ENCODE measurements at places on chromosomes 5 and 9. TPM values are rescaled to one million over a fixed set of nuclear protein-coding genes. Genes with fewer than 3 reads are reported as not detected.
A peak's percentile ranks its signal among the peaks of the same experiment; 100 is the strongest.

DNA sequence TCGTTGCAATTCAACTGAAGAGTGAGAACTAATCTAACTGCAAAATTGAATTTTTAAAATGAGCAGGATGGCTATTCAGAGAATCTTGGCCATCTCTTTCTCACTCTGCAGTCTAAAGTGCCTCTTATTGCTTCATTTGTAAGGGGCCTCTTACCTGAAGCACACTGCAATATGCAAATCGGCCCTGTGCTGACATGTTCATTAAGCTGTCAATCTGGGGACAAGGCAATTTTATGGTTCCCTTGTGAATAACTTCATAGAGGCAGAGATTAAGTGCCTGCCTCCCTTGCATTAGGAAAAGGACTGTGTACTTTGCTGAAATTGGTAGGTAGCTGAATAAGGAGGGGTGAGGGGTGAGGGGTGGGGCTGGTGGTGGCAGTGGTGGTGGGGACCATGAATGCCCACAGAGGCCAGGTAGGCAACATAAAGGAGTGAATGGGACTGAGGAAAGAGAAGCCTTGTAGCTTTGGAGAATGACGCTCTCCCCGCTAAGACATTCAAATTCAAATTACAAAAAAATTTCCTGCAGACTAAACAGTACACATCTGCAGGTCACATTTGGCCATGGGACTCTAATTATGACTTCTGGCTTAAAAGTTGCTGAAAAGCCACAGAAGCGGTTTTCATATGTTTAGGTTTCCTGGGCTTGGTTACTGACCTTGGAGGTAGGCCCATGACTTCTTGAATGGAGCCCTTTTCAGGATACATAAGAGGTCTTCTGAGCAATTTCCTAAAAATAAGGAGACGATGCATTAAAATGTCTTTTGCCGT, 25.0 kb downstream of the TNFSF8 start:
- H3K27ac ChIP-seq: no peak overlapping the region
- DNase-seq: no peak
- peaks cover 58% of the 10 kb centered on the region for H3K4me1 ChIP-seq

The CHSY3 gene
- 3.6 TPM for total RNA-seq

The ACOT12 gene
- total RNA-seq: not detected

GRCh38 chr5:91277093-91277626, 106.0 kb downstream of the ARRDC3 start:
- H3K27ac ChIP-seq: no peak overlapping the region
- peaks cover 18% of the 10 kb centered on the region for H3K4me1 ChIP-seq
- no peaks in the 10 kb centered on the region for H3K36me3 ChIP-seq
- H3K4me3 ChIP-seq: no peak overlapping the region
- no peaks in the 10 kb centered on the region for H3K27me3 ChIP-seq
- DNase-seq: no peak

The RMI1 gene
- total RNA-seq: 9.2 TPM

GRCh38 chr5:120465436-120465961, 1.4 kb downstream of the PRR16 start:
- DNase-seq: peak; percentile 53
- peaks cover 26% of the 10 kb centered on the region for H3K4me1 ChIP-seq
- H3K36me3 ChIP-seq: no peaks in the 10 kb centered on the region

DNA sequence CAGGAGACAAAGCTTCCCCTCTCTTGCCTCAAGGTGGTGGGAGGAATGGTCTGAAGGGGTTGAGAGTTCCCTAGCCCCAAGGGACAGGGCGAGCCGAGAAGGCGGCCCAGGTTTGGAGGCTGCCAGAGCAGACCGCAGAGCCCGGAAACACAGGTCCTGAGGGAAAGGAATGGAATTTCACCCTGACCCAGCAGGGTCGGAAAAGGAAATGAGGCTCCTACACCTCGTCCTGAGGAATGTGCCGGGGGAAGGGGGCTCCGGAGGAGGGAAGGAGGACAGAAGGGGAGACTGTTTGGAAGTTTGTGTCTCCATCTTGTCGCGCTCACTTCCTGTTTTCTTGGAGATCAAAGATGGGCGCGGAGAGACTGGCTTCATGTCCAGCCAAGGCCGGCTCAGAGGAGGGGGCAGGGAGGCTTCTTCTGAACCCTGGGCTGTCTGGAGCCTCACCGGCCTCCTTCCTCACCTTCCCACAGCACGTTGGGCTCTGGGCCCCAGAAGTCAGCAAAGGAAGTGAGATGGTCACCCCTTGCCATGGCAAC, 9.6 kb downstream of the ENG start:
- no peaks in the 10 kb centered on the region for H3K27me3 ChIP-seq
- peaks cover 9% of the 10 kb centered on the region for H3K36me3 ChIP-seq
- DNase-seq: no peak

The TEX48 gene
- not detected for total RNA-seq

The ORM2 gene
- not detected for total RNA-seq

DNA sequence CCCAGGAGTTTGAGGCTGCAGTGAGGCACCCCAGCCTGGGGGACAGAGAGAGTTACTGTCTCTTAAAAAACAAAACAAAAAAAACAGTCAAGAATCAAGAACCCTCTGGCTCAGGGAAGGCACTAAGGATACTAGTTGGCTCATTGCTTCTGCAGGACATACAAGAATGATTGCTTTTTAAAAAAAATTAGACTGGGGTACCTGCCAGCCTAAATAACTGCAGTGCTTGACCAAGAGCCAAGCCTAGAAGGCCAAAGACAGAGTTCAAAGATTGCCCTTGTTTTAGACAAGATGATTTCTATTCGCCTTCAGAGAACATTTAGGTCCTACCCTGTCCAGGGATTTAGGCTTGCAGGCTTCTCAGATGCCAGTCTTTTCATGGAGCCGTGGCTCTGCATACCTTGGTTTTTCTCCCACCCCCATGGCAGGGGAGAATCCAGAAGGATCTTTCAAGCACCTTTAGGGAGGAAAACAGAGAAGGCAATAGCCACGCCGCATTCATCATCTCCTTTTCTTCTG, 93.7 kb upstream of the IL6ST start:
- H3K4me1 ChIP-seq: peaks cover 20% of the 10 kb centered on the region
- no peak overlapping the region for H3K27ac ChIP-seq
- H3K36me3 ChIP-seq: peaks cover under 1% of the 10 kb centered on the region
- H3K27me3 ChIP-seq: no peaks in the 10 kb centered on the region

GRCh38 chr5:114458726-114459125, 96.9 kb downstream of the KCNN2 start:
- no peaks in the 10 kb centered on the region for H3K27me3 ChIP-seq
- no peak for DNase-seq
- no peak overlapping the region for H3K27ac ChIP-seq
- H3K4me3 ChIP-seq: no peak overlapping the region
- H3K36me3 ChIP-seq: peaks cover 2% of the 10 kb centered on the region

GRCh38 chr5:139808481-139809330, 13.1 kb downstream of the PSD2 start:
- DNase-seq: peak; percentile 85
- H3K36me3 ChIP-seq: no peaks in the 10 kb centered on the region
- H3K27ac ChIP-seq: no peak overlapping the region
- peaks cover 75% of the 10 kb centered on the region for H3K27me3 ChIP-seq
- H3K4me3 ChIP-seq: no peak overlapping the region

The PCDHGB1 gene
- 1.7 TPM for total RNA-seq

The MYO10 gene
- 51.9 TPM for total RNA-seq

DNA sequence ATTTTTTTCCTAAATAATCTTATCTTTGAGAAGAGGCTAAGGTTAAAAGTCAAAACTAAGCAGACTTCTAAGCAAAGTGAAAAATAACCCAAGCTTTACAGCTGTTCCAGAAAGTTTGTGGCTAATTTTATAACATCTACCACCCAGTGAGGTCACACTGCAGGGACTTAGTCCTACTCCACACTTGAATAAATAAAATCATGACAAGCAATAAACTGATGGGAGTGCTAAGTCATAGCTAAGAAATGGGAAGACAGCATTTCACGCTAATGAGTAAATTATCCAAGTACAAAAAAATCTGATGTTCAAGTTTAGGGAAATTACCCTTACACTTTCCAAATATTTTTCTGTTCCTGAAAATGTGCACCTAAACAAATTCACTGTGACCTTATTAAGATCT, 47.7 kb downstream of the ZNF608 start:
- H3K27ac ChIP-seq: peak overlapping the region; percentile 53
- H3K4me3 ChIP-seq: no peak overlapping the region
- H3K4me1 ChIP-seq: peaks cover 71% of the 10 kb centered on the region

DNA sequence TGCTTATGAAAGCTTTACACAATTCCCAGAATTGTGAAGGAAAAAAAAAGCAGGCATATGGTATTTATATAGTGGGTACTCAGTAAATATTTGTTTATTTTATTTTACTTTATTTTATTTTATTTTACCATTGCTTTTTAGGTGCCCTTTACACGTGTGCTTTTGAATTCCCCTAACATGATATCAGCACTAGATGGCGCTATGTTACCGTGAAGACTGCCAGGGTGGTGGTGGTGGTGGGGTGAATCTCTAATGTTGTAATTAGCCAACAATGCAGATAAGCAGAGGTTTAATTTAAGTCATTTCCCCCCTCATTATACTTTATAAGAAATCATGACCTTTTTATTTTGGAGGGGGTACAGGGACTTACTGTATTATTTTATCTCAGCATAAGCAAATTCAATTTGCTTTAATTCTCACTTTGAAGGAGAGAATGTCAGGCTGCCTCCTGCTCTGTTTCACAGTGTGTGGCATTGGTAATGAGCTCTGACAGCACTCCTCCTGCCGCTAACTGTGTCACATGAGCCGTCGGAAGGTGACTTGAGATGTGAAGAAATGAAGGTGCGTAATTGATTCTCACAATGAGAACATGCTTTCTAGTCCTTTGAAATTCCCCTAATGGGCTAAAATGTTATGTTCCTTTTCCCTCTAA, 165.6 kb downstream of the YTHDC2 start:
- DNase-seq: peak; percentile 54
- H3K36me3 ChIP-seq: peaks cover 2% of the 10 kb centered on the region
- H3K4me3 ChIP-seq: no peak overlapping the region
- peaks cover 24% of the 10 kb centered on the region for H3K4me1 ChIP-seq
